ENCODE measurements at places on chromosomes 3 and 15.

DNA sequence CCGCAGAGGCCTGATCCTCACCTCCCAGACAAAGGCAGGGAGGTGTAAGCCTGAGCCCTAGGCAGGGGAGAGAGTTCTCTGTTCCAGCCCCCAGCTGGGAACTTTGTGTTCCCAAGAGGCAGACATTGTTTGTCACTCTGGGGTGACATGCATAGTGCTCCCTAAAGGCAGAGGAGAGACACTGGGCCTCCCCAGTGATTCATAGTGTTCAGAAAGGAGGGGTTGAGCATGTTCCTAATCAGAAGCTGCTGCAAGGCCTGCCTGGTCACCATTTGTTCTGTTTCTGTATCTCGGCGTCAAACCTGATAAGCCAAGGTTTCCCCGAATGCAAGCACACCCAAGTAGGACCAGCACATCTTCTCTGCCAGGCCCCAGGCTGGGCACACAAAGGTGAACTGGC, 24.0 kb upstream of the SLC6A6 start:
- DNase-seq = no peak

DNA sequence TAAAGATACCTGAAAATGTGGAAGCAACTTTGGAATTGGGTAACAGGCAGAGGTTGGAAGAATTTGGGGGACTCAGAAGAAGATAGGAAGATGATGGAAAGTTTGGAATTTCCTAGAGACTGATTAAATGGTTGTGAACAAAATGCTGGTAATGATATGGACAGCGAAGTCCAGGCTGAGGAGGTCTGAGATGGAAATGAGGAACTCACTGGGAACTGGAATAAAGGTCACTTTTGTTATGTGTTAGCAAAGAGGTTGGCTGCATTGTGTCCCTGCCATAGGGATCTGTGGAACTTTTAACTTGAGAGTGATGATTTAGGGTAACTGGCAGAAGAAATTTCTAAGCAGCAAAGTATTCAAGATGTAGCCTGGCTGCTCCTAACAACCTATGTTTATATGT, 13.0 kb downstream of the MITF start:
- DNase-seq = no peak

DNA sequence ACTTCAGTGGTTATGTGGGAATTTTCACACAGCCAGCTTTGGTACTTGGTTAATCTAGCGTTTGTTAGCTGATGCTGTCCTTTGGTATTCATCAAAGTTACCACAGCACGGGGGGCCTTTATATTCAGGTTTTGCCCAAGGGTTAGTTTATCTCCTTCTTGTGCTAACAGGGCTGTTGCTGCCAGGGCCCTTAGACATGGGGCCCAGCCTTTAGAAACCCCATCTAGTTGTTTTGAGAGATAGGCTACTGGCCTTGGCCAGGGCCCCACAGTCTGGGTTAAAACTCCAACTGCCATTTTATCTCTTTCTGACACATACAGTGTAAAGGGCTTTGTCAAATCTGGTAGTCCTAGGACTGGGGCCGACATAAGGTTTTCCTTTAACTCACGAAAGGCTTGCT, 7.5 kb upstream of the DNAAF4 start:
- DNase-seq = no peak

DNA sequence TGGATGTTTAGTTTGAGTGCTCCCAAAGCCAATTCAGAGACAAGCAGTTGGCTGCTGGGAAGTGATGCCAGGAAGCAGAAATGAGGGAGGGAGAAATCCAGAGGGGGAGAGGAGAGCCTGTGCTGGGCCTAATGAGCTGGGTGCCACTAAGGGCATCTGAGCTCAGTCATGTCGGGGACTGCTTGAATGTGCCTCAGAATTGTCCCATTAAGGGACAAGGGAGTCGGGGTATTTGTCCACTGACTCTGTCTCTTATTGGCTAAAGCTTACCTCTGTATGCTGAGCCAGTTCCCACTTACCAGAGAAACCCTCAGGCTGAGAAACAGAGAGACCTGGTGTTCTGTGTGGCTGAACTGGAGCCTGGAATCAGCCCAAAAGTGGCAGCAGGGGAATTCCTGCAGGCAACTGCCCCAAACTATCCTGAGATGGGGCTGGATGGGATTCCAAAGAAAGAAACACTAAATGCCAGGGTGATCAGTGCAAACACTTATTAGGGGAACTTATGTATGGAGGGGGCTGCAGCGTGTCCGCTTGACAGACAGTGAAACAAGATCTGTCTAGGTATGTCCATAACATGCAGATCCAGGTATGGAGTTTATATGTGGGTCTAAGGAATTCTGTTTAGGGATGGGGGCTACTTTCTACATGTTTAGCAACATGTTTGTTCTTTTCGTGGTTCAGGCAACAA, 48.6 kb downstream of the NR1D2 start:
- DNase-seq = no peak

DNA sequence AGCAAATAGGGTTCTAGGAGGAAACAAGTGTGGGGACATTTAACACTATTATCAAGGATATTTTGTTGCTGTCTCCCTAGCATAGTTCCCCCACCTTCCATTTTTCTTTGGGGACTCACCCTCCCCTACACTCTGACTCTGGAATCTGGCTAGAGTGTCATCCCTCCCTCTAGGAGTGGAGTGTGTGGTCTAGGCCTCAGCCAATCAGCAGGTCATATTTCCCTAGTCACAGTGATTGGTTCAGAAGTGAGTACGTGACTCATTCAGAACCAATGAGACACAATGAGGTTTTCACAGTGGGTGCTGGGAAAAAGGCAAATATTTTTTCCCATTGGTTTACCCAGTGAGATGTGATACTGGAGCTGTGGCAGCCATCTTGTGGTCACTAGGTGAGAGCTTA, 234.4 kb downstream of the SHQ1 start:
- DNase-seq = no peak

DNA sequence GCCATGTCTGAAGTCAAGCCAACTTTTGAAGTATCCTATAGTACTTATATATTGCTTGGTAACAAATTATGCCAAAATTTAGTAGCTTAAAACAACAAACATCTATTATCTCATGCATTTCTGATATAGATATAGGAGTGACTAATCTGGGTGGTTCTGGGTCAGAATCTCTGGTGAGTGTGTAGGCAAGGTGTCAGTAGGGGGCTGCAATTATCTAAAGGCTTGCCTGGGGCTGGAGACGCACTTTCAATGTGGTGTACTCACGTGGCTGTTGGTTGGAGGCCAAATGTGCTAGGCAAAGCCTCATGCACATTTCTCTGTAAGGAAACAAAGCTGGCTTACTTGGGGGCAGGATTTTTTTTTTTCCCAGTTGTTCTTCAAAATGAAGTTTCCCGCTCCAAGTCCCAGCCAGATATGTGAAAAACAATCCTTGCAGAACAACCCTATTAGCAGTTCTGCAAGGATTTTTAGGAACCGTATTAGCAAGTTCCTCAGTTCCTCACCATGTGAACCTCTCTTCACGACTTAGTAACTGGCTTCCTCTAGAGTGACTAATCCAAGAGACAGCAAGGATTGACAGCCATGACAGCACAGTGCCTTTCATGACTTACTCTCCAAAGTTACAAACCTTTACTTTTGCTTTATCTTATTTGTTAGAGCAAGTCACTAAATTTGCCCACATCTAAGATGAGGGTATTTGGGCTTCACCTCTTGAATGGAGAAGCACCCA, 25.8 kb downstream of the GREM1 start:
- DNase-seq = no peak

DNA sequence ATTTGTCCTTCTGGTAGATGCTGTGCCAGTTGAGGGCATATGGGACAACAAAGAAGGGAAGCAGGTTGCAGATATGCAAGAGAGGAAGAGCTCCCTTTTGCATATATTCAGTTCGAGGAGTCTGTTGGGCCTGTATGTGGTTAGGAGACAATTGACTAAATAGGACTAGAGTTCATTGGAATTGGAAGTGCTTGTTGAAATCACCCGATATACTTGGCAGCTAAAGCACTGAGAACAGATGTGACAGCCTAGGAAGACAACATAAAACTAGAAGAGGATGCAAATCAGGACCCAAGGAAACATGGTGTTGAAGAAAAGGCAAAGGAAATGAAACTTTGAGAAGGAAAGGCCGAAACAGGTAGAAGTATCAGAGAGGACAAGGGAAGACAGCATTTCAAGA, 215.2 kb upstream of the P2RY1 start:
- DNase-seq = no peak

GRCh38 chr3:68997887-68998286, 15.6 kb downstream of the EOGT start:
- no peak for DNase-seq

GRCh38 chr3:67083277-67083676, 85.2 kb downstream of the KBTBD8 start:
- DNase-seq = no peak

DNA sequence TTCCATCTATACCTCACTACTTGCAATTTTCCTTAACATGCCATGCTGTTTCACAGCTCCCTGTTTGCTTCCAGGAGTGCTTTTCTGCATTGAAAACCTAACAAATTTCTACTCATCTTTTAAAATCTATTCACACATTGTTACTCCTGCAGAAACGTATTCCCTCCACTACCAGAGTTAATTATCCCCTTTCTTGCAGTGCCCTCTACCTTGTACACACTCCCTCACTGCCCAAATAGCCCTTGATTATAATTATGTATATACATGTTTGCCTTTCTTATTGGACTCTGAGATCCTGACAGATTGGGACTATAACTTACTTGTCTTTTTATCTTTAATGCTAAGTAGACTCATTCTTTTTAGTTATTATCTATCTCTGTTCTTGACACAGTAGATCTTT, 325.0 kb downstream of the OXSM start:
- no peak for DNase-seq

Data from hematopoietic multipotent progenitor cell treated with erythropoietin and hydrocortisone succinate and interleukin-3 and kit ligand, for 17 days (in vitro differentiated cells).